ENCODE measurements at places on chromosomes 1 and 21. TPM values are rescaled to one million over a fixed set of nuclear protein-coding genes. Genes with fewer than 3 reads are reported as not detected.

DNA sequence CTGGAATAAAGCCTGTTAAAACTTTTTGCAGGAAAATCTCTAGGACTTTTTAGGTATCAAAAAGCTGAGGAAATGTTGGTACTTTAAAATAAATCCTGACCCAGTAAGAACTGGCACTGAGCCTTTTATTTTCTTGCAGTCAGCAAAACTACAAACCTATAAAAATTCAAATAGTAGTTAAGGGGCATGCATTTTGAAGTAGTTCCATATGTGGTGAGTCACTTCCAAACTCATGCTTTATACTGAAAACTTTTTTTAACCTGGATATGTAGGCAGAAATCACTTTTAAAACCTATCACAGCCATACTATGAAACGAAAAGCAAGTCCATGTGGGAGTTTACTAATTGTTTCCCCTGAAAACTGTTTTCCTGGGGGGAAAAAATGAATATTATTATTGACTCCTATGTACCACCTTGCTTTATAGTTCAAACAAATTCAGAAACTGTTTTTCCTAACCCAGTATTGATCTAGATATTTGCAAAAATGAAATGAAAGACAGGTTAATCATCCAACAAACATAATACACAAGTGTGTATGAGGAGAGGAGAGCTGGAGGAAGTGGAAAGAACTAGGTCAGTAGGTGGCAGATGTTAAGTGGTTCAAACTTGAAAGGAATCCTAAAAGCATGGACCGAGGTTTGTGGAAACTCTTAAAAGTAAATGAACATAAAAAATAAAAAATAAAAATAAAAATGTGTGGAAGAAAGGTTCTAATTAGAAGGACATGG, 30.5 kb downstream of the NRIP1 start:
- H3K27ac ChIP-seq = no peak overlapping the region
- no peak overlapping the region for H3K4me3 ChIP-seq
- peaks cover 16% of the 10 kb centered on the region for H3K36me3 ChIP-seq
- no peaks in the 10 kb centered on the region for H3K27me3 ChIP-seq
- peaks cover 15% of the 10 kb centered on the region for H3K4me1 ChIP-seq

DNA sequence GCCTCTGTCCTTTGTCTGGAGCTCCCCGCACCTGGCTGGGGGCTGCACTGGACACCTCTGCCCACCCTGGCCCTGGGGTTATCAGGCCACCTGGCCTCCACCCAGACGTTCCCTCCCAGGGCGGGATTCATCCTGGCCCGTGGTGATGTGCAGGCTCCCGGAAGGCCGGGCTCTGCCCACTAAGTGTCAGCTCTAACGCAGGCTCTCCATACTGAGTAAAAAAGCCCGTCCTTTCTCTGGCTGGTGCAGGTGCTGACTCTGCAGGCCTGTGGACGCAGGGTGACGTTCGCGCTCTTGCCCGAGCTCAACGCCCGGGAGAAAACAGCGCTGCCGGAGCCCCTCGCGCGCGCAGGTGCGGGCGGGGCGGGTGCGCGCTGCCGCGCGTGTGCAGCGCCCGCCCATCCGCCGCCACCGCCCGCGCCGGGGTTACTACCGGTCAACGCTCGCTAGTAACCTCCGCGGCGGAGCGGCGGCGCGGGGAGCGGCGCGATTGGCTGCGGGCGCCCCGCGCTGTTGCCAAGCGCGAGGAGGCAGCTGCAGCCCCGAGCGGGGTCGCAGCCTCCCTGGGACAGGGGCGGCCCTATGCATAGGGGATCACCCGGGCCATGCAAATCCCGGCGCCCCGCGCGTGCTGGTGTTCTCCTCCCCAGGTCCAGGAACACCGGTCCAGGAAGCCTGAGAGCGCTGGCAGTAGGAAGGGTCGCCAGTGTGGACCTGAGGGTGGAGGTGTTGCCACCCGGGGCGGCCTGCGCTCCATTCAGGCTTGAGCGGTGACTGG, 15.7 kb downstream of the ABCG1 start:
- no peaks in the 10 kb centered on the region for H3K27me3 ChIP-seq
- peaks cover 6% of the 10 kb centered on the region for H3K36me3 ChIP-seq
- H3K27ac ChIP-seq = peak overlapping the region; percentile 85
- peak overlapping the region; percentile 63 for H3K4me3 ChIP-seq
- peak; percentile 85 for DNase-seq
- H3K4me1 ChIP-seq = peaks cover 96% of the 10 kb centered on the region

DNA sequence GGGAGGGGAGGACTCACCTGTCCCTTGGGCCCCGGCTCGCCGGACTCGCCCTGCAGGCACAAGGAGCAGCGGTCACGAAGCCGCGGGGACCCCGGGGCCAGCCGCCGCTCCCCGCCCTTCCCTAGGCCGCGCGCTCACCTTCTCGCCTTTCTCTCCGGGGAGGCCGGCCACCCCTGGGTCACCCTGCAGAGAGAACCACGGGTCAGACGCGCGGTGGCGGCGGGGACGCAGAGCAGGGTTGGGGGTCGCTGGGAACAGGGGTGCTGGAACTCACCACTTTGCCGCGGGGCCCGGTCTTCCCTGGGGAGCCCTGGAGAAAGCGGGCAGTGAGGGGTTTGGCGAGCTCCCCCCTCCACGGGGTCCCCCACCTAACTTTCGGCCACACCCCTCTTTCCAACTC, 13.3 kb downstream of the COL9A2 start:
- no peak overlapping the region for H3K27ac ChIP-seq
- H3K27me3 ChIP-seq = no peaks in the 10 kb centered on the region
- no peak overlapping the region for H3K4me3 ChIP-seq
- H3K36me3 ChIP-seq = no peaks in the 10 kb centered on the region

GRCh38 chr1:77370161-77370560, 88.3 kb downstream of the AK5 start:
- no peak overlapping the region for H3K4me3 ChIP-seq
- no peaks in the 10 kb centered on the region for H3K36me3 ChIP-seq
- peaks cover 7% of the 10 kb centered on the region for H3K4me1 ChIP-seq

AUNIP gene
- 7.8 TPM for total RNA-seq

FCRL6 gene
- 0.42 TPM for total RNA-seq

LHX8 gene
- not detected for total RNA-seq

DNA sequence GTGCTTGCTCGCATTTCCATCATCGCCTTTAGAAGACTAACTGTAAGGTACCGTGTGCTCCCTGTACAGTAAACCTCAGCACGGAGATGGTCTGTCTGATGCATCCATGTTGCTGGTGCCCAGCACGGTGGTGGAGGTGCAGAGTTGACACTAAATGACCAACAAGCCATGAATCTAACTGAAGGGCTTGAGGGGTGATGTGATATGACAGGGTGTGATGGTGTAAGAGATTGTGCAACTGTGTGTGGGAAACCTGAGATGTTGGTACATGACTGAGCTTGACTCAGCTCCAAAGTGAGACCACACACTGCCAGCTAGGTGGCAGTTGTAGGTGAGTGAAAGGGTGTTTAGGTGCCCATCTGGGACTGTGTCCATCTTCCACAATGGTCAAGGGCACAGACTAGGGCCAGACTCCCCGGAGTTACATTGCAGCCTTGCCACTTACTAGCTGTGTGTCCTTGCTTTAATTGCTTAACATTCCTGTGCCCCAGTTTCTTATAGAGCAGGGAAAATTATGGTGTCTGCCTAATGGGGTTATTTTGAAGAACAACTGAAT, 21.4 kb downstream of the SLC2A1 start:
- peaks cover 98% of the 10 kb centered on the region for H3K4me1 ChIP-seq
- no peaks in the 10 kb centered on the region for H3K27me3 ChIP-seq
- peak overlapping the region; percentile 97 for H3K27ac ChIP-seq
- H3K36me3 ChIP-seq = peaks cover 86% of the 10 kb centered on the region
- H3K4me3 ChIP-seq = peak overlapping the region; percentile 37
- no peak for DNase-seq

NCF2 gene
- 9.2 TPM for total RNA-seq

- DNase-seq = no peak
- no peaks in the 10 kb centered on the region for H3K36me3 ChIP-seq
- H3K4me3 ChIP-seq = no peak overlapping the region
- H3K27me3 ChIP-seq = no peaks in the 10 kb centered on the region
These were observed 33.3 kb upstream of the KCNE1 start for GRCh38 chr21:34545079-34545884.

DNA sequence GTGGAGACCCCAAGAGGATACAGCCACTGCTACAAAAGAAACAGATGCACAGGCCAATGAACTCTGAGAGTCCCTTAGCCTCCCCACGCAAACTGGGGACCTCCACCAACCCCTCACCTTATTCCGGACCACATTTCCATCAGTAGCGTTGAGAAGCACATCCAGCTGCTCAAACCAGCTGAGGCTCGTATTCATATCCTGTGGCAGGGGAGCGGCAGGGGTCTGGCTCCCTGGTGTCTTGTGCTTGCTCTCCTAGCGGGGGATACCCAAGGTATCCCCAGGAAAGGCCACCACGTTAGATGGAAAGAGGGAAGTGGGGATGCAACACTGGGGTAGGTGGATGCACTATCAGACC, 481 bp downstream of the CCDC163 start:
- H3K4me1 ChIP-seq = peaks cover 28% of the 10 kb centered on the region
- no peaks in the 10 kb centered on the region for H3K27me3 ChIP-seq
- DNase-seq = no peak
- H3K36me3 ChIP-seq = peaks cover 5% of the 10 kb centered on the region

CHAF1B gene
- total RNA-seq = 28.1 TPM

- no peaks in the 10 kb centered on the region for H3K36me3 ChIP-seq
- peaks cover 3% of the 10 kb centered on the region for H3K4me1 ChIP-seq
- peak overlapping the region; percentile 62 for H3K27ac ChIP-seq
- peak; percentile 43 for DNase-seq
These were observed 155.0 kb upstream of the EDN2 start for GRCh38 chr1:41639332-41639936.

DNA sequence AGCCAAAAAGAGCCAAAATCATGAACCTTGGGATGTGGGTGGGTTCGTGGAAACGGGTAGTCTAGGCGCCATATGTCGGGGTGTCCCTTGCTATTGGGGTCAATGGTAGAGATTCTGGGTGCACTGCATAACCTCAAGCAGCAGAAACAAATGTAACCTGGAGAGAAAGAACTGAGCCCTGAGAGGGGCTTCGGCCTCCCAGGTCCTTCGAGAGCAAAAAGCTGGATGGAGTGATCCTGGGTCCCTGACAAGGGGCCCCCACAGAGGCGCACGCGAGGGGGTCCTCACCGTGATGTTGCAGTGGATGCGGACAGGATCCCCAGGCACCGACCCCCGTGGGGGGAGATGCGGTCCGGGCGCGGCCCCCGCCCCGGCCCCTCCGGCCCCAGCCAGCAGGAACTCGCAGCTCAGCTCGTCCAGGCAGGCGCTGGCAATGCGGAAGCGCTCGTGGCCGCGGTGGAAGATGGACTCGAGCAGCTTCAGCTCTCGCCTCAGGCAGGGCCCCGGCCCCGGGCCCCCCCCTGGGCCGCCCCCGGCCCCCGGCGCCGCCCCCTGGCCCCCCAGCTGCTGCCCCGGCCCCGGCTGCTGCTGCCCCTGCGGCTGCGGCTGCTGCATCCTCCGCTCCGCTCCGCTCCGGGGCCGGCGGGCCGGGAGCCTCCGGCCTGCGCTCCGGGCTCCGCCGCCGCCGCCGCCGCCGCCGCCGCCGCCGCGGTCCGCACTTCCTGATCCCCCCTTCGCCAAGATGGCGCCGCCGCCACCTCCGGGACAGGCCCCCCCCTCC, at the start of gene UBE2Q1:
UBE2Q1 (minus strand) TSS at position 724 of the 781 bp plus-strand sequence; CDS start at position 615, 109 bp downstream.
- peak within 1 kb of the TSS; percentile 93 for H3K27ac ChIP-seq
- no peaks in the 10 kb centered on the region for H3K27me3 ChIP-seq
- peak; percentile 52 for DNase-seq
- H3K36me3 ChIP-seq = peaks cover 39% of the 10 kb centered on the region
- H3K4me3 ChIP-seq = peak within 1 kb of the TSS; percentile 90

C1orf53 gene
- 0.68 TPM for total RNA-seq

RXRG gene
- not detected for total RNA-seq

DNA sequence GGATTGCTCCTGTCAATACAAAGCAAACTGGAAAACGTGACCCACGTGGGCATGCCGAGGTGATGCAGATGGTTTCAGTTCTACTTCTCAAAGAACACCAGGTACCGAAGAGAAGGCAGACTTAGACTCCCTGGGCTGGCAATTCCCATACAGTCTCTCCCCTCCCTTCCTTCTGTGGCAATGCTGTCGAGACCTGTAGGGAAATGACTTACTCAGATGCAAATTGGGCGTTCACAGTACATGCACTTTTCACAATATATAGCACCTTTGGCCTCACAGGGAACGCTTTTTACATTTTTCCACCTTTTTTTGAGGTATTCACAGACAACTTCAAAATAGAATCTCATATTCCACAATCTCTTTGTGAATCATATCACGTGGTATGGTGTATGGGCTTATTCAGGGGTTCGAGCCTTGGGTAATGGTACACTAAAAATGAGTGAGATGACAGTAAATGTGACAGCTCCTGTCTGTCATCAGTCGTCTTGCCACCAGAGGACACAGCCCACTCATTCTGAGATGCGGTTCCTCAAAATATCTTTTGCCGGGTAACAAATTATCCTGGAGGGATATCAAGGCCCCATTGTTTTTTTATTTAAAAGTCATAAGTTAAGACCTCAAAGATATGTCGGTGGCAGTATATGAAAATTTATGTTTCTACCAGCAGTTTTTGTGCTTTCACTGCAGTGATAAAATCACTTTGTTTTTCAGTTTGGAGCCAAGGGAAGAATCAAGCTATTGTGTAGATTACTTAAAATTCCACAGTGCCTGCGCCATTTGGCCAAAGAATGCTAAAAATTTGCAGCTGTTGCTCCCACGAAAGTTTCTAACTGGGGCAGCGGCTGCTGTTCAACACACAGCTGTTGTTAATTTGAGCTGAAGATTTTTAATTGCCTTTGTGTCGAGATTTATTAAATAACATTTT, 168.4 kb downstream of the ZZZ3 start:
- H3K27me3 ChIP-seq = no peaks in the 10 kb centered on the region
- DNase-seq = no peak
- no peak overlapping the region for H3K27ac ChIP-seq

DNA sequence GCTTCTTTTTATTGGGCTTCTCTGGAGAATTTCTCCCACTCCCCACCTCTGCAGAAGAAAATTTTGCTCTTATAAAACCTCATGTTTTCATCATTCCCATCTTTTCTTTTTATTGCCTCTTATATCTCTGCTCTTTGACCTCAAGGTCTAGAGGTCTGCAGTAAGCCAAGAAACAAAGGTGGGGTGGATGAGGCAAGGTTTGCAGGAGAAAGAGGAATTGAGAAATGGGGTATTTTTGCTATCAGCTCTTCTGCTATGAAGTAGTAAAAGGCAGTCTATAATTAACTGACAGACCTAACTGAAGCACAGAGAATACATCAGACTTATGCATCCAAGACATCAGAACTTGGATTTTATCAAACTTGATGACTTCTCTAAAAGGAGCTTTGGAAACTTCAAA, 22.9 kb downstream of the SYT11 start:
- no peak overlapping the region for H3K27ac ChIP-seq
- H3K4me3 ChIP-seq = no peak overlapping the region
- no peak for DNase-seq
- no peaks in the 10 kb centered on the region for H3K27me3 ChIP-seq
- H3K36me3 ChIP-seq = peaks cover 7% of the 10 kb centered on the region

- H3K4me1 ChIP-seq = peaks cover 57% of the 10 kb centered on the region
- H3K4me3 ChIP-seq = peak overlapping the region; percentile 56
- H3K36me3 ChIP-seq = peaks cover 71% of the 10 kb centered on the region
- peaks cover 35% of the 10 kb centered on the region for H3K27me3 ChIP-seq
- no peak for DNase-seq
These were observed 25.5 kb downstream of the MAN1C1 start for GRCh38 chr1:25641931-25642573.
